ENCODE measurements at places on chromosomes 5 and 9.

- no peaks in the 10 kb centered on the region for H3K36me3 ChIP-seq
- H3K27ac ChIP-seq = no peak overlapping the region
- no peak for DNase-seq
- peaks cover 7% of the 10 kb centered on the region for H3K27me3 ChIP-seq
- no peak overlapping the region for H3K4me3 ChIP-seq
Measured at GRCh38 chr5:177099422-177100093, 12.8 kb downstream of the FGFR4 start.

DNA sequence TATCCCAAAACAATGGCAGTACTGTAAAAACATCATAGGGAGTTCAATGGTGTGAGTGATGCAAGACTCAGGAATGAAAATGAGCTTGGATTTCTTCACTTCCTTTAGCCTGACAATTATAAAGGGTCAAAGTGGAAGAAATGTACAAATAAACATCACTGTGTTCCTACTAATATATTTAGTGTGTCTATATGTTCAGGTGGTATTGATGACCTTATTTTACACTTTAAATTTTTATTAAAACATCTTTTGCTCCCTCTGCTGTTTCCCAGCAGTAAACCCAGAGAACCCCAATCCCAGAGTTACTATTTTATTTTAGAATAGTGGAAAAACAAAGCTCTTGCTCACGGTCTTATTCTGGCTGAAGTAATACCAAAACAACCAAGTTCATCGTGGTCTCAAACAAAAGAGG lies 2.0 kb downstream of the LOX start:
- no peak overlapping the region for H3K4me3 ChIP-seq
- H3K4me1 ChIP-seq = peaks cover 10% of the 10 kb centered on the region
- peaks cover 67% of the 10 kb centered on the region for H3K27me3 ChIP-seq
- no peak for DNase-seq

DNA sequence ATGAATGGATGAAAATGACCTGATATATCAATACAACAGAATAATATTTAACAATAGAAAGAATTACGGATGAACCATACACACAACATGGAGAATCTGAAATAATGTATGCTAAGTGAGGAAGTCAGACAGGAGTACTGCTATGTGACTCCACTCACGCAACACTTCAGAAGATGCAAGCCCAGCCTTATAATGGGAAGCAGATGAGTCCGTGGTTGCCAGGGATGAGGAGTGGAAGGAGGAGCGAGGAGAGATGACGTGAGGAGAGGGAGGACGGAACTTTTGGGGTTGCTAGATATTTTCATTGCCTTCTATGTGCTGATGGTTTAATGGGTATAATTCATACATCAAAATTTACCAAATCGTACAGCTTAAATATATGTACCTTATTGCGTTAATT lies 55.4 kb upstream of the ERCC6L2 start:
- no peak overlapping the region for H3K4me3 ChIP-seq
- no peak for DNase-seq

DNA sequence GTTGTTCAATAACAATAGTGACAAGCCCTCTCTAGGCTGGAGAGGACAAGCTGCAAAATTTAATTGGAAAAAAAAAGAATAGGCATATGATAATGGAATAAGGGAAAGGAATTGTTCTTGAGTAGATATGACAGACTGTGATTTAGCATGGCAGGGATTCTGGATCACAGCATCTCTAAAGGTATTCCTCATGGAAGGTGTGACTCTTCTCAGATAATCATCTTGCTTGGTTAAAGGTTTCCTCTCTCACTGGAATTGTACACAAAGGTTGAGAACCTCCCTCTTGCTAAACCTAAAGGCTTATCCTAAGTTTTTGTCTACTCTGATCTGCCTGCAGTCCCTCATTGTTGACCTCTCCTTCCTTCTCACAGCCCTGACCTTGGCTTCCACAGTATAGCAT lies 31.6 kb downstream of the ELOVL7 start:
- DNase-seq = no peak
- no peaks in the 10 kb centered on the region for H3K36me3 ChIP-seq
- H3K27ac ChIP-seq = no peak overlapping the region
- H3K4me1 ChIP-seq = no peaks in the 10 kb centered on the region
- no peaks in the 10 kb centered on the region for H3K27me3 ChIP-seq

GRCh38 chr5:77066823-77067442 lies 20.2 kb downstream of the ZBED3 start:
- H3K27me3 ChIP-seq = no peaks in the 10 kb centered on the region
- H3K36me3 ChIP-seq = peaks cover 8% of the 10 kb centered on the region
- H3K27ac ChIP-seq = no peak overlapping the region
- DNase-seq = no peak
- no peak overlapping the region for H3K4me3 ChIP-seq
- peaks cover 5% of the 10 kb centered on the region for H3K4me1 ChIP-seq
